ENCODE measurements at places on chromosomes 3 and 15. TPM values are rescaled to one million over a fixed set of nuclear protein-coding genes. Genes with fewer than 3 reads are reported as not detected.

The BMF gene
- total RNA-seq, result 3.8 TPM

The PCCB gene
- total RNA-seq, result 36.9 TPM

The HTR3E gene
- not detected for total RNA-seq

The SLC28A2 gene
- not detected for total RNA-seq

The PLCB2 gene
- total RNA-seq, result under 0.01 TPM

Measured in bronchial smooth muscle cell (primary cell).